NCI-H510A treated with DMSO at 0.1 percent for 48 hours (cell line): ENCODE measurements at places on chromosomes 4 and X.

GRCh38 chrX:125654501-125654900, 334.8 kb downstream of the TEX13C start:
- DNase-seq: no peak

DNA sequence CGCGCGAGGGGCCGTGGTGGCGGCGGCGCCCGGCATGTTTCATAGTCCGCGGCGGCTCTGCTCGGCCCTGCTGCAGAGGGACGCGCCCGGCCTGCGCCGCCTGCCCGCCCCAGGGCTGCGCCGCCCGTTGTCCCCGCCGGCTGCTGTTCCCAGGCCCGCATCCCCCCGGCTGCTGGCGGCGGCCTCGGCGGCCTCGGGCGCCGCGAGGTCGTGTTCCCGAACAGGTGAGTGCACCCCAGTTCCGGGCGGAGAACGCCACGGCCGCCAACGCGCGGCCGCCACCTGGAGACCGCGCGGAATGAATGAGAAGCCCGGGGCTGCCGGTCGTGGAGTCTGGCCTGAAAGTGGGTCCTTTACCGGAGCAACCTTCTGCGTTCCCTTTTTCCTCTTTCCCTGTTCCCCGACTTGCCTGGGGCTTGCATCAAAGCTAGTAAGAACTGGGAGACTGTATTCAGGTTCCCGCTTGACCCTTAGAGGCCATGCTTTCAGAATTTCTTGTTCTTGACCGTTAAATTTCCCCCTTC, 429 bp downstream of the NOCT start:
- DNase-seq: peak; percentile 12

DNA sequence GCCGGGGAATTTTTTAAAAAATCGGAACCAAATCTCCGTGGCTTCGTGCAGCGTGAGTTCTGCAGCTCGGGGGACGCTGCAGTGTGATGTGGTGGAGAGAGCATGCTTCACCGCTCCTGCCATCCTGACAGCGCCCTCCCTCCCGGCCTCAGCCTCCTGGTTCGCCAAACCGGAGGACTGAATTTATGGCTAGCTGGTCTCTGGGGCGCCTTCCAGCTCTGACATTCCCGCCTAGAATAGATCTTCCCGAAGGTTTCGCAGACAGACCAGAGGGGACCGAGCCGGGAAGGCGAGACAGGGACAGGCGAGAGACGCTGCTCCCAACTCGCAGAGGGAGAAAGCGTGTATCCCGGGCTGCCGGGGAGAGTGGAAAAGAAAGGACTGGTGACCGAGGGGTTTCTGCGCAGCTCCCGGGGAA, 25.9 kb downstream of the HOPX start:
- peak; percentile 62 for DNase-seq

DNA sequence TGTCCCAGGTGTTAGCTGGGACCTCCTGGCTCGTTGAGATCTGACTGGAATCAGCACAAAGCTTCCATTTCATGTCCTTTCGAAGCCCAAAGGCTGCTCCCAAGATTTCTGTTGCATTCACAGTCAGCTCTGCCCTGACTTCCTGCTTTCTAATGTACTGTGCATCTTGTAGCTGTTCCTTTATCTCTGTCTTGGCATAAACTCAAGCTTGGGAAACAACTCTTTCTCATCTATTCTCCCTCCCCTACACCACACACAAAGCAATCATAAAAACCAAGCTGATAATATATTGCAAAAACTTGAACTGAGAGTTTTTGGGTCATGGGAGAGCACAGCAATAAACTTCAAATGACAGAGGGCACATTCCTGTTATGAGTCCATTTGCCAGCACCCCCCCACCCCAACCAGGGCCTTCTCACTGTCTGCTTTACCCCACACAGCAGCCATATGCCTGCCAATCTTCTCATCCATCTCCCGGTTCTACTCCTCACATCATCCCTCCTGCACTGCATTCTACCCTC, 76.3 kb downstream of the SYNPO2 start:
- DNase-seq: no peak

GRCh38 chrX:31366041-31366440, 294.2 kb upstream of the FTHL17 start:
- no peak for DNase-seq

GRCh38 chr4:6345866-6346265, 76.2 kb downstream of the WFS1 start:
- no peak for DNase-seq

DNA sequence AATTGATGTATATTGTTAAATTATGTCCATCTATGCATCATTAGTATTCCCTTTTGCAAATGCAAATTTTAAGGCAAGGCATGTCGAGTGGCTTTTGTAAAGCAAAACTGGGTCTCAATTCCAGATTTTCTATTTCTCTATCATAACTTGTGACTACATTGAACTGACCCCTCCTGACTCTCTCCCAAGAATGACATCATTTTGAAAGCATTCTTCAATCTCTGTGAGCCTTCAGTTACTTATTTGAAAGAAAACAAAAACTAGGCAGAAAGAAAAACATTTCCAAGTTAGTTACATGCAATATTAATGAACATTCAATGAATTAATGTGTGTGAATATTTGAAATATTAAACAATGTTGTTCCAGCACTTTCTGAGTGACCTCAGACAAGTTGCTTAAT, 314.3 kb upstream of the CLNK start:
- no peak for DNase-seq

DNA sequence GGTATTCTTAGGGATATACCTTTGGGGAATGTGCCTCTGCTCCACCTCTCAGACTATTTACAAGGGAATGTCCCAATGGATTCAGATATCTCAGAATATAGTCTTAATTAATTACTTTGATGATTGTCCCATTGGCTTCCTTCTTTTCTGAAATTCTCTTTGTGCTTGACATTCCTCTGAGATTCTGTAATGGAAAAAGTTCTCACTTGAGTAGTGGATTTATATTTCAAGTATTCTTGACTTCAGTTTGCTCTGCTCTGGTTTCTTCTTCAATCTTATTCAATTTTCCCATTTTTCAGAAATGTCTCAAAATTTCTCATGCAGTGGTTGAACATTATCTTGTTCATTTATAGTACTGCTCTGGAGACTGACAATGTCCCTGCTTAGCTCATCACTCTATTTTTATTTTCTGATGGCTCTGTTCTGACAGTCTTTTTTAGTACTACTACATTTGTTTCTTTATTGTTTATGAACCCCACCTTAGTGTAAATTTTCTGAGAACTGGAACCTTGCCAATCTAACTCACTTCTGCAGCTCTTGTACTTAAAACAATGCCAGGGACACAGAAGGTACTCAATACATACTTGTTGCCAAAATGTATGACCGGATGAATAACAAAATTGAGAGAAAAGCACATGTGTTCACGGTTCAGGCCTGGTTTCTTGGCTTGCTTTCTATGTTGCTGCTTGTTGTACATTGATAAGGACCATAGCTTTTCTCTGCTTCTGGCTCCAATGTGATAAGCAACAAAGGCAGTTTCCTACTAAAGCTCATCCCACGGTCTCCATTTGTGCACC, 471.7 kb downstream of the GASK1B start:
- DNase-seq: no peak

DNA sequence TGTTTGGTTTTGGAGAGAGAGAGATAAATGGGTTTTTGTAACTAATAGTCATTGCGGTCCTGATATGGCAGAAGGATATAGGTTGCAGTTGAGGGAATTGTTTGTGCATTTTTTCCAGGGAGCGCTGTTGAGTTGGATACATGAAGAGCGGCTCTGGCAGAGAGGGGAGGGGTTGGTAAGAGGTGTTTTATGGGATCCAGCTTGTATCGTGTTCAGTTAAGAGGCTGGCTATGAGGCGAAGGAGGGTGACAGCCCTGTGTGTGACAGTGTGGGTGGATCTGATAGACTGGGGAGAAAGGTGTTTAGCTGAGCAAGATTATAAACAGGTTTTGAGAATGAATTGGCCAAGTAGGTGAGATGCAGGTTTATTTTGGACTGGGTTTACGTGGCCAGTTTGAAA, 1.5 kb downstream of the SPANXN4 start:
- peak; percentile 15 for DNase-seq

DNA sequence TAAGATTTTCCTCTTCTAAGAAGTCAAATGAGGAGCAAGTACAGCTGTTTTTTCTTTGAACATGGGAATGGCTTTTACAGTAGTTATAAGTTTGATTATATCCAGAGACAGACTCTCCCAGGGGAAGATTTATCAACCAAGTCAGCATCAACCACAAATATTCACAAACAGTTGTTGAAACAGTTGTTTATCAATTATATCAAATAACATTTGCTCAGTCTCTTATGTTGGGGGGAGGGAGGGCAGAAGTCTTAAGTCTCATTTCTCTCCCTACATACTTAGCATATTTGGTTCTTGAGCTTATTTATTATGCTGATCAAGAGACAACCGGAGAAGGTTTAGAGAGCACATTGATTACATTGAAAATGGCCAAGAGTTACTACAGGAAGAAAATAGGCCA, 110.1 kb downstream of the FBXO8 start:
- DNase-seq: no peak

DNA sequence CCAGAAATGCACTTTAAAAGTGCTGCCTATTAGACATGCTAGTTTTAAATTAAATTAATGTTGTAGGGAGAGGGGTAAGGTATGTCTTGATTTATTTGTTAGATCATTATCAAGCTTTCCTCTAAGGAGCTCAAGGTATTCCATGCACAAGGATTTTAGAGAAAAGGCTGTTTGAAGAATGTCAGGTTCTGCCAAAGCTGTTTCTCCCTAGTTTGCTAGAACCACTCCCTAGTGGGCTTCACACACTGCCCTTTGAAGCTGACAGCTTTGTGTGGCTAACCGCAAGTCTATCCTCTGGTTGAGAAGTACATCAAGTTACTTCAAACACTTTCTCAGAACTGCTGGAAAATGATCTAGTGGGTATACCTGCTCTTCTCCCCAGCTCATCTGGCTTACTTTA, 32.3 kb downstream of the RASL11B start:
- DNase-seq: no peak

DNA sequence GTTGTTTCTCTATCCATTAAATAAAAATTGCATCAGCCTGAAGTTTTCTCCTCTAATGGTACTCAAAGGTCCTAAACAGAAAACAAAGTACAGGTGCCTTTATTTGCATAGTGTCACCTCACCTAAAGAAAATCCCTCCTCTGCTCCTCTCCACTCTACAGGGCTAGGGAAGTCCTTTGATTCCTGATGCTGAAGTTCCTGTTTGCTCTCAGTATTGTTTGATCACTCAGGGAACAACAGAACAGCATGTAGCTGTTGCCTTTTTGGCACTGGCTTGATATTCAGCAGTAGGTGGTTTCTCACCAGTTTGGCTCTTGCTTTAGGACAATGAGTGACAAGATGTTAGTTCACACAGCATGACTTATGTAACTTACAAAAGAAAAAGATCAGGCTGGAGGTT, 156.2 kb upstream of the SLC7A11 start:
- DNase-seq: peak; percentile 90

GRCh38 chr4:65747386-65747785, 77.1 kb upstream of the EPHA5 start:
- no peak for DNase-seq

DNA sequence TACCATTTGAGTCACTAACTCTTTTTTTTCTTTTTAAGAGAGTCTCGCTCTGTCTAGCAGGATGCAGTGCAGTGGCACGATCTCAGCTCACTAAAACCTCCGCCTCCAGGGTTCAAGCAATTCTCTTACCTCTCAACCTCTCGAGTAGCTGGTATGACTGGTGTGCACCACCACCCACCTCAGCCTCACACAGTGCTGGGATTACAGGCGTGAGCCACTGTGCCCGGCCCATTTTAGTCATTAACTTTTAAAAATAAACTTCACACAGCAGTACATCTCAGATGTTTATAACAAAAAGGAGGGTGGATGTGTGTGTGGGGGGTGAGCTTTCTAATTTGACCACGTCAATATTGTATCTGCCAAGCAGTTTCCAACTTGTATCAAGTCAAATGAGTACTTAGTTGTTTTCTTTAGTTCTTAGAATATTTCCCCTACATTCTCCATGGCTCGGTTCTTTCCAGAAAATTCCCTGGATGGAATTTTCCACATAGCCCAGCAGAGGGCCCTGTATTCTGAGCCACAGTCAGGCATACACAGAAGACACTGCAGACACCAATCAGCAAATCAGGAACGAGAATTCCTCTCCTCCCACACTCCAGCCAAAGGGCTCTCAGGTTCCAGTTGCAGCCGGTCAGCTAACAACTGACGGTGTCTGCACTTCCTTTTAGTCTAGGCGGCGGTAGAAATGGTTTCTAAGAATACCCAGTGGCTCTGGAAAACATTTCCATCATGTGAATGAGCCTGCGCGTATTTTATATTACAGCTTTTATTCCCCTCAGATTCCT, 20.1 kb upstream of the ARAF start:
- DNase-seq: peak; percentile 93

DNA sequence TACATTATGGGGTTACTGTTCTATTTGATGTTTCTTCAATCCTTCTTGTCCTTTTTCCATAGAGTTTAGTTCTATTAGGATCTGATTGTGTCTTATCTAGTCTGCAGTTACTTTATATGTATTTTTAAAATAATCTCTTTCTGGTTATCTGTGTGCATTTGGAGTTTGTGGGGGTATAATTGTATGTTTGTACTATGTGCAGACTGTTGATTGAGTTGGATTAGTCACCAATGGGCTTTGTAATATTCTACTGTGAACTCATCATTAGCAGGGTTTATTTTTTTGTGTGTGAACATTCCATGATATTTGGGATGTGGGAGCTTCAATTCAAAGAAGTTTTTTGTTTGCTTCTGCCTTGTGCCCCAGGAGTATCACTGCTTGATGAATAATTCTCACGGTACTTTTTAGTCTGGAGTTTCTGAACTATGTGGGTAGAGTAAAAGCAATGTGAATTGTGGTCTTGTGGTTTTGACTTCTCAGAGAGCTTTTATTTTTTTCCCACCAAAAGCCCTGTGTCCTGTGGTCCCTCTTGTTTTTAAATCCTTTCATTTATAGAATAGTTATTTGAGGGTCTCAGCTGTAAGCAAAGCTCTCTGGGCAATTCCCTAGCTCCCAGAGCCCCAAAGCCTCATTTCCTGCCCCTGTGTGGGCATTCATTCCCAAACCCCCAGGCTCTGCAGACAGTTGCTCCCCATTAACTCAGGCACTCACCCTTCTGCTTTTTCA, 127.8 kb downstream of the PHKA2 start:
- DNase-seq: no peak
